Activated effector memory CD4-positive, alpha-beta T cell treated with anti-CD3 and anti-CD28 coated beads, Interleukin-2, amount 50 U/mL, for 16 hours (primary cell): ENCODE measurements at places on chromosomes 2 and 18.

DNA sequence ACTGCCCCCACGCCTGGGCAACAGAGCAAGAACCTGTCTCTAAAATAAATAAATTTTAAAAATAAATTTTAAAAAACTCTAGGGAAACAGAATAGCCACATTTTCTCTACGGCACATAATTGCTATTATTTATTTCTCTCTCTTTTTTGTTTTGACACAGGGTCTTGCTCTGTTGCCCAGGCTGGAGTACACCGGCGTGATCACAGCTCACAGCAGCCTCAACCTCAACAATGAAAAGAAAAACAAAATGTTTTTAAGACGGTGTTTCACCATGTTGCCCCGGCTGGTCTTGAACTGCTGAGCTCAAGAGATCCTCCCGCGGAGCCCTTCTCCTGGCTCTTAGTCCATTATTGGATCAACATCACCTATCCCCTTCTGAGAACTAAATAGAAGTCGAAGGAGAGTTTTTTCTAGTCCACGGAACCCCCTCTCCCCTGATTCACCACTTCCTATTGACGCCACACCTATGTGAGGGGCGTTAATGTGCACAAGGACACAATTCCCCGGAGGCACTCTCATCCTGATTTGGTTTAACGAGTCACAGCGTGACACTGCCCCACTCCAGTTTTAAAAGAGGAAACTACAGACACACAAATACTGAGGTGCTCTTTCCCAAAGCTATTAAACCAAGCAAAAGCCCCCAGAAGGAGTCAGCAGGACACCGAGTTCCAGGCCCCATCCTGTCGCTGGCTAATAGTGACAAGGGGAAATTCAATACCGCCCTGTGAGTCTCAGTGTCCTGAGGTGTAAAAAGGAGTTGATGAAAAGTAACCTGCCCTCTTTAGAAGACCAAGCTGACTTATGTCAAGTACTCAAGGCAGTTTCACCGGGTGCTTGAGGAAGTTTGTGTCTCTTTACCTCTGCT is 1.1 kb downstream of the NPC1 start:
- DNase-seq: peak; percentile 69

DNA sequence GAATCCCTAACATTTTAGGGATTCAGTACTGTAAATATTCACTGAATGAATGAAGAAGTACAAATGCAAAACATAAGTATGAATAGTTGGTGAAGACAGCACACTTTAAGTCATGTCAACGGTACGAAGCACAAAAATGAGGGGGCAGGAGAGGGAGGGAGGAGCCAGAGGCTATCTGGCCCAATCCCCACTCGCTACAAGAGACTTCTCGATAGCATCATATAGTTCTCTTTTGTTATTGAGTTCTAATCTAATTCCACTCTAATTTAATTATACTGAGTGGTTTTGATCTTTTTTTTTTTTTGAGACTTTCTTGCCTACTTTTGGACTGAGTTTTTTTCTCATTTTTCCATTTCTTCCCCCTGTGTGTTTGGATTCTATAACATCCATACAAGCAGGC is 152.2 kb upstream of the REV1 start:
- no peak for DNase-seq

- DNase-seq: no peak
Observed at GRCh38 chr2:147538821-147539220, 306.0 kb upstream of the ACVR2A start.

GRCh38 chr2:219022616-219023015 is 18.7 kb downstream of the CFAP65 start:
- DNase-seq: no peak

DNA sequence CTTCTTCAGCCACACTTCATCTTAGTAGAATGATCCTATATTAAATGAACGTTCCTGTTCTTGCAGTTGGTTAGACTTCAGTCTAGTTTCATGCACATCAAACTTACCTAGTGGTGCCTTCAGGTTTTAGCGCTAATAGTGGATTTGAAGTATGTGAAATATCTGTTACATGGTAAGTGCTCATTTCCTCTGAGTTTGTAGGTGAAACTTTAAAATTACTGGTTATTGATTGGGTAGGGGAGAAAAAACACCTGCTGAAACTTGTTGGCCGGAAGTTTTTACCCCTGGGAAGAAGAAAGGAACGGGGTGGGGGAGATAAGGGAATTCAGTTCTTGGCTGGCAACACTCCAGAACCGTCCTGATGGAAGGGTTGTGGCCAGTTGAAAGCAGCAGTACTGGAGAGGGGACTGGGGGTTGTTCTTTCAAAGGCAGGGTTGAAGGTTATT is 112.8 kb downstream of the SPTBN1 start:
- no peak for DNase-seq

DNA sequence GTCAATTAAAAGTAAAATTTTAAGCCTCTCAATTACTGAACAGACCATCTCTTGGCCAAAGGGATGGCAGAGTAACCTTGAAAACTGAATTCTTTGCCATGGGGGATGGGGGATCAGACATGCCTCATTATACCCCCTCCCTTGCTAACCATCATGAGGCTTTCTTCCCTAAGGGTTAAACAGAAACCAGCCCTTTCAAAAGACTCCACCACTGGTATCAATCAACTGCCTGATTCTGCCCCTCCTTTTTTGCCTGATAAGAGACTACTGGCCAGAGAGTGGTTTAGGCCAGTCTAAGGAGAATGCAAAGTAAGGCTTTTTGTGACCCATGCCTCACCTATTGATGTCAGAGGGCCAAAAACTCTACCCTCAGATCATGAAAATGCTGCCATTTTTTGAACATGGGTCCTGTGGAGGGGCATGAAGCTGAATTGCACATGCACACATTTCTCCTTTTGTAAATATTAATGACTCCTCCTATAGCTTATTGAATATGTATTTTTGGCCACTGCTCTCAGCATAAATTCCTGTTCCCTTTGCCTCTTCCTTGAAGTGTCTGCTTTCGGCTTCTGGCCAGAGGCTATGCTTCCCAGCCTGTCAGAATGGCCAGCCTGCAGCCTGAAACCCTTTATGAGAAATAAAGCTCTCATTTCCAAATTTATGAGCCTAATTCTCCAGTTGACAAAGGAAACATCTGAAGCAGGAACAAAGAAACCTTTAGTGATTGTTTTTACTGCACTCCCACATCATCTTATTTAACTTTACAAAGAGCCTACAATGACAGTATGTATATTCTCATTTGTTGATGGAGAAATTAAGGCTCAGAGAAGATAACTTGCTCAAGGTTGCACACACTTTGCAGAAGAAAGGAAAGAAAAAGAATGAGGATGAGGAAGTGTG is 270.7 kb upstream of the CELF4 start:
- DNase-seq: no peak

- no peak for DNase-seq
Observed at GRCh38 chr2:48009256-48009655, 103.0 kb upstream of the FBXO11 start.

- DNase-seq: no peak
Observed at GRCh38 chr2:139814458-139814857, 1034.3 kb upstream of the NXPH2 start.

DNA sequence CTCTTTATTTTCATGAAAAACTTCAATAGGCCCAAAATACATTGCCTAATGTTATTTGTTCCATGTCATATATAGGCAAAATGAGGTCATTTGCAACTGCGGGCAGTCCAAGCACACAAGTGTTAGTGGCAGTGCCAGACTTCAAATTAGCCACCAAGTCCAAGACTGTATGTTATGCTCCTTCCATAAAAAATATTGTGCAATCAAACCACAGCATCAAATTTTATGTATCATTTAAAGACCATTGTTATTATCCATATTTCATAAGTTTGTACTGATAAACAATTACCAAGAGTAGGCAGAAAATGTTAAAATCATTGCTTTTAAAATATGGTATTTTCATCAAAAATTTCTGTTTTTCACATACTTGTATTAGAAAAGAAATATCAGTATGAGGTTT is 54.1 kb downstream of the XIRP2 start:
- no peak for DNase-seq

DNA sequence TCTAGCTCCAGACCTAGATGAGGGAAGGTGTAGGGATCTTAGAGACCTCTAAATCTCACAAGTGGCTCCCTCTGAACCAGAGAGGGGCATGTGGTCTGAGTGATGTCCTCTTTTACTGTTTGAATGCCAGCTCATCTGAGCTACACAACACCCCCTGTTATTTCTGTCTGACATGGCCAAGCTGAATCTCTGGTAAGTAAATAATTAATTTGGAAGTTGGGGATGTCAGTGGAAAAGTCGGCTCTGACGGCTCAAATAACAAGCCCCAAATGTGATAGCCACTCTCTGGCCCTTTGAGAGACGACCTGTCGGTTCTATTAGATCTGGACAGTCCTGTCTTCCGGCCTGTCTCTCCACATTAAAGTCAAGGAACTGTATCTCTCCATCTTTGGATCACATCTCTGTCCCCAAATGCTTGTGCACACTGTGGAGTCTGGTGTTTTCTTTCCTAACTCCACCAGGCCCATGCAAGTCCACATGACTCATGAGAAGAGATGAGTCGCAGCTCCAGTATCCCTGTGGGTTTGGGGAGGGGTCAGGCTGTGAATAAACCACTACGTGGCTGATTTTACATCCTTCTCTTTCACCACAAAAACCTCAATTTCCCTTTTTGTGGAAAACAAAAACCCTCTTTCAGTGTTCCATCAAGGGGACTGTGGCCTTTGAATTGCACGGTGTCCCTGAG is 52.5 kb downstream of the SETBP1 start:
- no peak for DNase-seq

- no peak for DNase-seq
Observed at GRCh38 chr18:29874519-29875098, 1167.9 kb downstream of the DSC3 start.

- DNase-seq: no peak
Observed at GRCh38 chr2:85215081-85215447, 81.9 kb downstream of the TCF7L1 start.

DNA sequence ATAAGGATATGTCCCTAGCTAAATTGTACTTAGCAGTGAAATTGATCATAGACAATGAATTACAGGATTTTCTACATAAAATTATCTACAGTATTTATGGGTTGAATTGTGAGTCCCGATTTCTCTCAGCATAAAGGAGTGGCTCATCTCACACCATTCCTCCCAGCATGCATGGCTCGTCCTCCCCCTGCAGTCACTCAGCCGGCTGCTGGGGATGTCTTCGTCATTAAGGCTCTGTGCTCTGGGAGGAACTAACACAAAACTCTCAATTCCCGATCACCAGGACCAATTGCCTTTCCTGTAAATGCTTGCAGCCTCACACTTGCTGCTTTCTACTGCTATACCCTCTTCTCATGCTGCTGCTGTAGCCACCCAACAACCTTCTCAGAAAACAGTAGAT is 75.9 kb downstream of the TXNL1 start:
- DNase-seq: no peak

DNA sequence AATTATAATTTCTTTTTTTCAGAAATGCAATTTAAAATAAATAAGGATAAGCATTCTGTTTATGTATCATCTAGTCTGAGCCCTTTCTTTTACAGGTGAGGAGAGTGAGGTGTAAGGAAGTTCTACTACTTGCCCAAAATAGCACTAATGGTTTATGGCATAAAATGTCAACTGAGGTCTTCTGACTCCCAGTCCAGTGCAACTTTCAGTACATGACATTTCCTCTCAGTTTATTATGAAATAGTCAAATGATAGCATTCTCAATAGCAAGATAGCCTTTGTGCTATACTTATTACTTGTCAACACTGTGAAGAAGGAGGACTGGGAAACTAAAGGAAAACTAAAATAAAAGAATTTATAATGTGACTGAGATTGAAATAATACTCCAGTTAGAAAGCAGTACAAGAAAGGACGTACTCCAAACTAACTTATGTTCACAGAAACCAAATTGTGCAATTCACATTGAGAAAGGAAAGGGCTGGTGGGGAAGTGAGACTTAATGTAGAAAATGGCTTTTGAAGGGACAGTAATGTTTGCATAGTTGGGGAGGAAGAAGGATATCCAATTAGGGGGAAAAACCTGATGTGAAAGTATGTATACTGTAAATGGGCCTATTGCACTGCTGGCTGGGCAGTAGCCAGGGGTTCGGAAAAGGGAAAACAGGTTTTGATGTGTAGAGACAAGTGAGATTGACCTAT is 166.7 kb upstream of the ZEB2 start:
- no peak for DNase-seq

GRCh38 chr2:112658839-112659667 is 13.3 kb downstream of the SLC20A1 start:
- DNase-seq: no peak

DNA sequence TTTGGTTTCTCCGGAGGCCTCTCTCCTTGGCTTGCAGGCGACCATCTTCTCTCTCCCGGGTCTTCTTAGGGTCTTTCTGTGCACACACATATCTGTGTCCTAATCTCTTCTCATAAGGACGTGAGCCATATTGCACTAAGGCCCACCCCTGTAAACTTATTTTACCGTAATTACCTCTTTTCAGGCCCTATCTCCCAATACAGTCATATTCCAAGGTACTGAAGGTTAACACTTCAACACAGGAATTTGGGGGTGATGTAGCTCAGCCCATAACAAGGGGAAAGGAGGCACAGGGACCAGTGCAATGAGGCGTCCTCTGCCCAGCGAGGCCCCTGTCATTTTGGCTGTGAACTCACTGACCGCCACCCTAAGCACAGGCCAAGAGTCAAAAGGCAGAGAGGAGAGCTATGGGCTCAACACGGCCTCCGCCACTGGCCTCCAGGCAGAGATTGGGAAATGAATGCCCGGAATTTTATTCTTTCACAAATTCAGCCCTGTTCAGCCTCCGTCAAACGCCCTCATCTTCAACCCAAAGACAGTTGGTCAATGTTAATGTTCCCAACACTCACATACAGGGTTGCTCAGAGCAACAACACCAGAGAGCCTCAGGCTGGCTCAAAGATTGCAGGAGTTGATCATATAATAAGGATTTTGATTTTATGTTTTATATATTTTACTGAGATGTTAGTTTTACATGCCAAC is 15.9 kb upstream of the NMUR1 start:
- DNase-seq: no peak

DNA sequence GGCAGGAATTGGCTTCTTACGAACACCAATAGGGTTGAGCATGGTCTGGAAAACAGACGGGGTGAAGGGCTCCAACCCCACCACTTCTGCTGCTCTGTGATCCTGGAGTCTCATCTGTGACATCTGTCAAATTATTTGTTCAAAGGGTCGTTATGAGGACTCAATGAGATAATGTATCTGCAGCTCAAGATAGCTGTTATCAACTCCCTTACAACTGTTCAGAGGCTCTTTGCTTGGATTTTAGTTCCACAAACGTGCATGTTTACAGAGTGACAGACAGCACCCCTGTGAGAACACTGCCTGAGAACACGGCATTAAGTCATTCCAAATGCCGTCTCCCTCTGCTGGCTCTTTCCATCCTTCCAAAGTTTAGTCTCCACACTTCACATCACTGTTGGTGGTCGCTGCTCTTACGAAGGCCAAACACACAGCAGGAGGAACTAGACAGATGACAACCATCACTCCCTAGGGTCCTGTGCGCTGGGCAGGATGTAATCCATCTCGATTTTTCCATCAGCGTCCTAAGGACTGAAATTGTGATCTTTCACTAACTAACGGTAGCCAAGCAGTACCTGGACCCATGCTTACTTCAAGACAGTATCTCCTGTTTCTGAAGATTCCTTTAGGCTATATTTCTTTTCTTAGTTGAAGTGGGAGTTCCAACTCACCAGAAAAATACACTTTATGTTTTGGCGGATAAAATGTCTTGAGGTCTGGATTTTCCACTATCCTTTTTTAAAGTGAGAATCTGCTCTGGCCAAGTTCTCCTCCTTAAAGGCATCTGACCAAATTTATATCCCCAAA is 220.3 kb downstream of the ANAPC1 start:
- DNase-seq: no peak

- no peak for DNase-seq
Observed at GRCh38 chr2:179917272-179917671, 55.9 kb upstream of the ZNF385B start.

GRCh38 chr18:48896875-48897511 is 53.8 kb downstream of the SMAD7 start:
- peak; percentile 54 for DNase-seq

GRCh38 chr18:63697097-63697660 is 5.6 kb upstream of the SERPINB11 start:
- DNase-seq: no peak
